ENCODE measurements at places on chromosomes 1 and 21.

- no peak for DNase-seq
Measured at GRCh38 chr1:2318314-2319278, 72.8 kb downstream of the MORN1 start.

DNA sequence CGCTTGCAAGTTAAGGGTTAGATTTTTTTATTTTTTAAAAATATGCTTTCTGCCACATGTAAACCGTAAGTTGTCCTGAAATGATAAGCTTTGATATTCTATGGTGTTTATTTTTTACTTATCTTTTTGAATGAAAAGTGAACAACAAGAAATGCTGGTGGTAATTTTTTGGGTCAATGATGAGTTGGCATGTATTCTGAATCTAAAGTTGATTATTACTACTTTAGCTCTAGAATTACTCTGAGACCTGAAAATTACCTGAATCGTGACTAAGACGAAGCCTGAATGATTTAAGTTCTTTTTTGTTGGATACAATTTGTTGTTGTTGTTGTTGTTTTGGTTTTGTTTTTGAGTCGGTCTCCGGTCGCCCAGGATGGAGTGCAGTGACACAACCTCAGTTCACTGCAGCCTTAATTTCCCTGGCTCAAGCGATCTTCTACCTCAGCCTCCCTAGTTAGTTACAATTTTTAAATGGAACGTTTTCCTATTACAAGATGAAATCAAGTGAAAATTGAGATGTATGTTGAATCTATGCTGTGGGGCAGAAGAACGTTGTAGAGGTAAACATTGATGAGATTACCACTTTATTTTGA is 941 bp downstream of the RABGGTB start:
- no peak for DNase-seq

GRCh38 chr1:29243023-29243870 is 6.9 kb downstream of the PTPRU start:
- DNase-seq, result no peak

- DNase-seq, result no peak
Measured at GRCh38 chr1:76290271-76290670, 215.7 kb downstream of the ST6GALNAC3 start.

GRCh38 chr1:228830954-228831481 is 95.7 kb downstream of the RHOU start:
- DNase-seq, result no peak

- peak; percentile 53 for DNase-seq
Measured at GRCh38 chr1:182392050-182393028, 749 bp upstream of the GLUL start.

GRCh38 chr1:40232444-40232843 is 15.3 kb upstream of the TMCO2 start:
- DNase-seq, result peak; percentile 42
